ENCODE measurements at places on chromosomes 12 and 14. TPM values are rescaled to one million over a fixed set of nuclear protein-coding genes. Genes with fewer than 3 reads are reported as not detected.

The RERGL gene
- polyA plus RNA-seq: not detected

The KRT6C gene
- polyA plus RNA-seq: not detected

The KRT71 gene
- not detected for polyA plus RNA-seq

The CLEC12A gene
- polyA plus RNA-seq: not detected

The BEST3 gene
- 0.14 TPM for polyA plus RNA-seq

The SERPINA3 gene
- 2.4 TPM for polyA plus RNA-seq

The ANKS1B gene
- polyA plus RNA-seq: 0.22 TPM

- no peak for DNase-seq
Observed at GRCh38 chr12:80272387-80272915, 171.6 kb upstream of the PTPRQ start.

DNA sequence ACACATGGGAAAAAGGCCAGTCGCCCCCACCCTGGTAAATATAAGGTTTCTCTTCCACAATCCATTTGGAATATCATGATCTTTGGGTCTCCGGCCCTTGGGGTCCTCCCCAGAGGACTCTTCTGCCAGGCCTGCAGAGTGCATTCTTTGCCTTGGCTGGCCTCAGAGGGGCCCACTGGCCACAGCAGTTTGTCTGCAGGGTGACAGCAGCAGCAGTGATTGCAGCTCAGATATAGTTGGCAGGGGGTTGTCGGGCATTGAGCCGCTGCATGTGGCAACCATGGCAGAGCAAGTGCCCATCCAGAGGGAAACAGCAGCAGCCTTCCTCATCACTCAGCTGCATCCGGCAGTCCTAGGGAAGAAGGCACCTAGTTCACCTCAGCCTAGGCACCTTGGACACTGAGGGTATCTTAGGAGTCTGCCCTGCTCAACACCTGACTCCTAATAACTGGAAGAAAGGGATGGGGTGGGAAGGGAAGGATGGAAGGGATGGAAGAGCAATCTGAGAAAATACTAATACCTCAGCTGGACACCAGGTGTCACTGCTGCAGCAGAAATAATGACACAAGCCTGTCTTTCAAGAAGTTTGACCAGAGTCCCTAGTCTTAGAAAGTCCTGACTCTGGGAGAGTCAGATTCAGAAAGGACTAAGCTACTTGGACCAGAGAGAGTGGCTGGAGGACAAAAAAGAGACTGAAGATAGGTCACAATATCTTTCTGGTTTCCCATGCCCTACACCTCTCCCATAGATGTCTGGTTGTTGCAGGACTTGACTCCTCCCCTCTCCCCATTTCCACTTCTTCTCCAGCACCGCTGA, 8.9 kb downstream of the AJUBA start:
- DNase-seq: no peak

- DNase-seq: no peak
Observed at GRCh38 chr12:9347328-9348127, 139.3 kb upstream of the PZP start.

DNA sequence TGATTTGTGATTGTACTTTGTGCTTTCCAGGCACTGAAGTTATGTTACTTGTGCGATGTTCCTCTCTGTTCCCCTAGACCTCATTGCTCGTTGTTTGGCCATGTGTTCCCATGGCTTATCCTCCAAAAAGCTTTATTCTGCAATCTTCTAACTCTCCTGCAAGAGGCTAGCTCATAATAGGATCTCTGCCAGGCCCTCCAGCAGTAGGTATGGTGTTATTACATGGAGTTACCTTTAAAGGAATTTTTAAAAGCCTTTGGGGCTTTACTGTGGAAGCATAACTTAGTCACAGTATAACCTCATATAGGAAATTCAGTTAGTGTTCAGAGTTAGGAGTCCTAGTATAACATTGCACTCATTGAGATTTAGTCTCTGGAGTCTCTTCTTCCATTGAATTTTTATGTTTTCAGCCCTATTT, 292.3 kb downstream of the RAD51B start:
- no peak for DNase-seq

DNA sequence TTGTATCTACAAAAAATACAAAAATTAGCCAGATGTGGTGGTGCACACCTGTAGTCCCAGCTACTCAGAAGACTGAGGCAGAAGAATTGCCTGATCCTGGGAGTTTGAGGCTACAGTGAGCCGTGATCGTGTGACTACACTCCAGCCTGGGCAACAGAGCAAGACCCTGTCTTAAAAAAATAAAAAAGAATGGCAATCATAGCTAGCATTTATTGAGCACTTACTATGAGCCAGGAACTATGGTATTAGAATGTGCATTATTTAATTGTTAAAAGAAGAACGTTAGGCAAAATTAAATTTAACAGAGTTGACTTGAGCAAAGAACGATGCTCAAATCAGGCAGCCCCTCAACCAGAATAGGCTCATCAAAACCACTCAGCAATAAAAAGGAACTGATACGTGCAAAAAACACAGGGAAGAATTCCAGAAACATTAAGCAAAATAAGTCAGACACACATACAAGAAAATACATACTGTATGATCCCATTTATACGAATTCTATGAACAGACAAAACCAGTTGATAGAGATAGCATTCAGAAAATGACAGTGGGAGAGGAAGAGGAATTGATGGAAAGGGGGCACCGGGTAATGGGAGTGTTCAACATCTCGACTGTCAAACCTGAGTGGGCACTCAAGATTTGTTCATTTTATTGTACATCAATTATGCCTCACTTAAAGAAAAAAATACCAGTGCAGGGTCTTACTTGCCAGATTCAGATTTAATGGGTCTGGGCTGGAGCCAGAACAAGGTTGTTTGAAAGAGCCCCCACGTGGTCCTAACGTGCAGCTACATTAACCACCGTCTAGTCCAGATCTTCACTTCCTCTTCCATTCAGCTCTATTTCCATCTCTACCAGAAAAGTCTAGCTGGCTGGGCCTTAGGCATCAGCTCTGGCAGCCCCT, 8.0 kb downstream of the SCNN1A start:
- DNase-seq: no peak

DNA sequence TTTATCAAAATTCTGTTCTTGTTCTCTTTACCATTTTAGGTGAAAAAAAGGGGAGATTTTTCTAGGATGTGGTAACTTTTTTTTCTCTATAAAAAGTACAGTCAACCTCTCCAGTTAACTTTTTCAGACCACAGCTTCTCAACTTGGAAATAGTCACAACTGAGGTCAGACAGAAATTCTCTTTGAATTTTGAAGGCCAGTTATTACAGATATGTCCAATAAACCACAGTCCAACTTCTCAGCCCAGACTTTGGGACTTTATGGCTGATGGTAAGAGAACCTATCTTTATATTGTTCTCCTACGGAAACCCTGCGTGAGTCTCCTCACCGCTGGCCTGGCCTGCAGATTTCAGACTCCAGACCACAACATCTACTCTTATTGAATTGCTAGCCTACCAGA, 176.7 kb downstream of the DACT1 start:
- DNase-seq: no peak

GRCh38 chr14:59126714-59127436, 61.6 kb upstream of the DAAM1 start:
- no peak for DNase-seq

DNA sequence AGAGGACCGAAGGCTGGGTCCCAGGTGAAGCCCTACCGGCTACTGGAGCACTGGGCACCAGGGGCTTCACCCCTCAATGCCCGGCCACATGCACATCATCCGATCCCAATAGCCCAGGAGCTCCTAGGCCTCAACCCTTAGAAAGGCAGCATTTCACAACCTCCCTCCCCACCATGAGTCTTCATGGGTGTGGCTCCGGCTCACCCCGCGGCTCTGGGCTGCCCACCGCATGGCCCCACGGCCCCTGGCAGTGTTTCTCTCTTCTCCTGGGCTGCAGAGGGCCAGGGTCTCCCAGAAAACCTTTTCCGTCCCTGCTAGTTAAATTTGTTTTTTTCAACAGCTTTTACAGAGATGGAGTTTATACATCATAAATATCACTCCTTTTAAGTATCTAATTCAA, 28.6 kb upstream of the DLK1 start:
- no peak for DNase-seq

DNA sequence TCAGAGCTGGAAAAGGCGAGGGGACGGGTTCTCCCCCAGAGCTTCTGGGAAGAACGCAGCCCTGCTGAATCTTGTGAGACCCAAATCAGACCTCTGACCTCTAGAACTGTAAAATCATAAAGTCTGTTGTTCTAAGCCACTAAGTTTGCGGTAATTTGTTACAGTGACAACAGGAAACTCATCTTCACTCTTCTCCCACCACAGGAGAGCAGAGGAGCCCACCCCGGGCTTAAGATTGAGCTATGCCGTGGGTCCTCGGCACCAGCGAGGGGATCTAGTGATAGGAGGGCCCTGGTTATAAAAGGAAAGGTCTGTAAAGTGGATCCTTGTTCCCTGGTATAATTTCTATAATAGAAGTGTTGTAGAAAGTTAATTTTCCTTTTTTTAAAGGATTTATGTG, 7.6 kb downstream of the MLXIP start:
- no peak for DNase-seq

DNA sequence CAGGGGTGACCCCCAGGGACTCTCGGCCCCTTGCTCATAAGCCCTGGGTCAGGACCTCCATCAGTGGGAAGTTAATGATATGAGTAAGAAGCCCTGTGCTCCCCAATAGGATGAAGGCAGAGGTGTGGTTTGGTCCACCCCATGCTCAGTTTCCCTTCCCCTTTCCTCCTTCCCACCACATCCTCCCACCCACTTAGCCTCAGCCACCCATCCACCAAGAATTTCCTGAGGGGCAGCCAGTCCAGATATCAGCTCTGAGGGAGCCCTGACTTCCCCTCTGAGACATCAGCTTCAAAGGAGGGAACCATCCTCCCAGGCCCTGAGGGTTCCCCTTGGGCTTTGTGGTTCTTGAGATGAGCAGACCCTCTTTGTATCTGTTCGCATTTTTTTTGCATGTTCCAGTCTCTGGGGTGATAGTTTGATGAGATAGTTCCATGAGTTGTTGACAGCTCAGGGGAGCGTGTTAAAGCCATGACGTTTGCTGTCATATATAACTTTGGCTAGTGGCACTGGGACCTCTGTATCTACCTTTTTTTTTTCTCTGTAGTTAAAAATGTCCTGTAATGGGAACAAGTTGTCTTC, 71.2 kb downstream of the LGMN start:
- no peak for DNase-seq

- peak; percentile 99 for DNase-seq
Observed at GRCh38 chr12:68686595-68687521, at the start of gene NUP107. Gene NUP107 (plus strand): TSS chr12:68686978. CDS start chr12:68687066, 88 bp downstream.

DNA sequence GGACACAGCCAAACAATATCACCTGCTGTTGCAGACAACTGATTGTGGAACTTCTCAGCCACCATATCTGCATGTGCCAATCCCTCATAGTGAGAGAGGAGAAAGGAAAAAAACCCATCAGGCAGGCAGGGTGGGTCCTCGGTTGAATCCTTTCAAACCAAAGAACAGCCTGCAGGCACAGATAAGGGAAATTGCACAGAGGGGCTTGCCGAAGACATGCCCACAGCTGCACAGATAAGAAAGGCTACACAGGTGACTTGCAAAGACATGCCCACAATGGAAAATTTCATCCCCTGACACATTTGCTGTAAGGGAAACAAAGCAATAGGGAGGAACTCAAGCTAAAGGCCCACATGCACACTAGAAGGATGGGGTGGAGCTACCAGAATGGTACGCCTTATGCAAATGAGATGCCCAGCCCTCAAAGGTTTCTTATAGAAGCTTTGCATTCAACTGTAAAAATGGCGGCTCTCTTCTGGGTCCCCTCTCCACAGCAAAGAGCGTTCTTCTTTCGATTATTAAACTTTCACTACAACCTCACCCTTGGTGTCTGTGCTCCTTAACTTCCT, 170.0 kb upstream of the TMPO start:
- DNase-seq: no peak

DNA sequence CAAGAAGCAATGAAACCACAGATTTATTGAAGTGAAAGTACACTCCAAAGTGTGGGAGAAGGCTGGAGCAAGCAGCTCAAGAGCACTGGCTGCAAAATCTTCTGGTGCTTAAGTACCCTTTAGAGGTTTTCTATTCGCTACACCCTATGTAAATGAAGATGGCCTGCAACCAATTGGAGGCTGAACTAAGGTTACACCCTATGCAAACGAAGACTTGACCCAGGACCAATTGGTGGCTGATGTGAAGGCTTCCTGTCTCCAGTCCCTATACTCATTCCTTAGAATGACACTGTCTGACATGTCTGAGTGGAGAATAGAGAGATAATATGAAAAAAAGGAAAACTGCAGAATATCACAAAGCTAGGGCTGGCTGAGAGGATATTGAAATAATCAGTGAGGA, 57.2 kb downstream of the ALG10B start:
- DNase-seq: no peak

DNA sequence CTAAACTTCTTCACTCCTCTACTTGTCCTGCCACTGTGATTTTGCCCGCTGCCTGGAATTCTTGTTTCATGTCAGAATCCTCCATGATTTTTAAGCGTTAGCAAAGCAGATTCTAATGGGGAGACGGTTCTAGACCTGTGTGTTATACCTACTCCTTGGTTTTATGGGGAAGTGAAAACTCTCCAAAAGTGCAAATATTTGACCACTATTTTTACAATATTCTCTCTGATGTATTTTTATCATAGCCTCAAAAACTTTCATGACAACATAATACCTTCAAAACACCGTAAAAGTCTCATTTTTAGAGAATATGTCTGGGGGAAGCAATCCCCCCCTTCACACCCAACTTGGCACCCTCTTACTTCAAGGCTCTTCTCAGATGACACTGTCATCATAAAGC, 12.9 kb upstream of the KRAS start:
- DNase-seq: no peak

- DNase-seq: no peak
Observed at GRCh38 chr14:34733245-34733644, 18.9 kb upstream of the CFL2 start.

- DNase-seq: no peak
Observed at GRCh38 chr12:121520586-121521086, 60.2 kb downstream of the KDM2B start.

DNA sequence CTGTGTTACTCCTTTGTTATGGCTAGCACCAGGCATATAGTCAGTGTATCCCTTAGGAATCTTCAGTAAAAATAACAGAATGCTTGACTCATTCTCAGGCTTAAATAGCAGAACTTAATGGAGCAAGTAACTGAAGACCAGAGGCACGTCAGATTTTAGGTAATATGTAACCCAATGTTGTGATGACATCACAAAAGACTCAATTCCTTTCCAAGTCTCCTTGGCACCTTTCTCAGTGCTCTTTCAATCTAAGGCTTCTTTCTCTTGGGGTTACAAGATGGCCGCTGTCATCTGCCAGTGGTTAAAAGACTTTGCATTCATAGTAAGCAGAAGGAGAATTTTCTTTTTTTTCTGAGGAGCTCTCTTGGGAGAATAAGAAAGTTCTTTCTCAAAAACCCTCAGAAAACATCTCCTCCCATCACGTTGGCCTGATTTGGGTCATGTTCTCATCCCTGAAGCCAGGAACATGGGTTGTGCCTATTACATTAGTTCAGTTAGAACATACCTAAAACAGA, 33.4 kb upstream of the DCN start:
- DNase-seq: peak; percentile 67

DNA sequence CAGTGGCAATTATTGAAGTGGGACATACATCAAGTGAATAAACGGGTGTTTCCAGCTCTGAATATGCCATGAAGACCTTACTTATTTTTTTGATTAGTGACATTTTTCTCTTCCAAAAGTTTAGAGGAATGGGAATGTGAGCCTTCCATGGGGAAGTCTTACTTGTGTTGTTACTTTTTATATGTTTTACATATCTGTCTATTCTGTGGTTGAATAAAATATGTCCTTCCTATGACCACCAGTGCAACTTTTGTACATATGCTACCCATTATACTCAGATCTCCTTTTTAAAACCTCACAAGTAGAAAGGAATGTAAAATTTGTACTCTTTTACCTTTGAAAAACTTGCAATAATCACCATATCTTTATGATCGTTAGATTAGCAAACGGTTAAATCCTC, 132.7 kb downstream of the MSRB3 start:
- DNase-seq: no peak

Measured in AG04450 (cell line).